Cardiac muscle cell (in vitro differentiated cells and primary cell): ENCODE measurements at places on chromosomes 2 and 18.

DNA sequence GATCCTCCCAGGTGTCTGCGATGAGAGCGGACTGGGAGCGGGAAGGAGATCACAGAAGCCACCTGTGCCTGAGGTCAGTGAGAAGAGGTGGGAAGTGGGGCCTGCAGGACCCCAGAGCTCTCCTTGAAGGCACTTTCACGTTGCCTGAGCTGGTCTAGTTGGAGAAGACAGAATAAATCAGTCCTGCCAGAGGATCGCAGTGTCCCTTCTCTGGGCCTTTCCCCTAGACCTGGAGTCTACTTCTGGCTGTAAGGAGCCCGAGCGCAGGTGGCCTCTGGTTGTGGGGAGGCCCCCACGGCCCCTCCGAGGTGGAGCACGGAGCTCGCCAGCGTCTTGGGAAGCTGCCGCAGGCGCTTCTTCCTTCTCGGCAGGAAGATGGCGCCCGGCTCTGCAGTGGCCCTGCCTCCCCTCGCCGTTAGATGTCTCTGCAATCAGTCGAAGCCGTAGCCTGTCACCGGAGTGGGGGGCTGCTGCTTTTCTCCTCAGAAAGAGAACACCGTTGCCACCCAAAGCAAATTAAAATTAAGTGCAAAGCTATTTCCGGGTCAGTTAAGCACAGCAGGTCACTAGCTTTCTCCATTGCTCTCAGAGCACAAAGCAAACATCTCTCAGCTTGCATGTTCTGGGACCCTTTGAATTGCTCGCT, 212.0 kb upstream of the MYT1L start:
- DNase-seq, result no peak

DNA sequence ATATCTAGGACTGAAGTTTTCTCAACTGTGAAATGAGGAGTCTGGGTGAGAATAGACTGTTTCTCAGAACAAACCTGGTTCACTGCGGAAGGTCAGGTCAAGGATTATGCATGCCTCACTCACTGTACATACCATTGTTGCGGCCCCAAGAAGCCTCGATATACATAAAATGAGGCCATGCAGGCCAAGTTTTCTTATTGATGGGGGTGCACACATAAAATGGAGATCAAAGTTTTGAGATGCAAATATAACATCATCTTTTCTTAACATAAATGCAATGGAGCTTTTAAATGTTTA, 1366.1 kb upstream of the CELF4 start:
- DNase-seq, result no peak

DNA sequence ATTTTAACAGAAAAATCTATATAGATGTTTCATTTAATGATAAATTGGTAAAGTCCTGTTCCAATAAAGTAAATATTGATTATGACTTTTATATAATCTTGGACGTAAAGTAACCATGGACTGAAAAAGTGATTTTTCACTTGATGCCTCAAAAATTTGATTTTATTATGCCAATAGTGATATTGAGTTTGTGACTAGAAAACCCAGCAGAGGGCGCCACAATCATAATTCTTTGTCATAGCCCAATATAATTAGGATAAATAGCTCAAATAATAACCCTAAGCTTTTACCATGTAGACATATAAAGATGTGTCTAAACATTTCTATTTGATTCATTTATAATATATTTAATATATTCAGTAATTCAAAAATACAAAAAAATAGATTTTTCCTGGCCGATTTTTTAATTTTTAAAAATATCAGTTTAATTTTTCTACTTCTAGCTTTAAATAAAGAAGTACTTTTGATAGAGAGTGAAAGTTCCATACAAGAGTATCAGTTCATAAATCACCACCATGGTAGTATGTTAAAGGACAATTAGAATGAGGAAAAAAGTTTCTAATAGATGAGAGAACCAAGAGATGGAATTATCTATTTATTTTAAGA, 30.7 kb downstream of the CAMKMT start:
- DNase-seq, result peak; percentile 51

DNA sequence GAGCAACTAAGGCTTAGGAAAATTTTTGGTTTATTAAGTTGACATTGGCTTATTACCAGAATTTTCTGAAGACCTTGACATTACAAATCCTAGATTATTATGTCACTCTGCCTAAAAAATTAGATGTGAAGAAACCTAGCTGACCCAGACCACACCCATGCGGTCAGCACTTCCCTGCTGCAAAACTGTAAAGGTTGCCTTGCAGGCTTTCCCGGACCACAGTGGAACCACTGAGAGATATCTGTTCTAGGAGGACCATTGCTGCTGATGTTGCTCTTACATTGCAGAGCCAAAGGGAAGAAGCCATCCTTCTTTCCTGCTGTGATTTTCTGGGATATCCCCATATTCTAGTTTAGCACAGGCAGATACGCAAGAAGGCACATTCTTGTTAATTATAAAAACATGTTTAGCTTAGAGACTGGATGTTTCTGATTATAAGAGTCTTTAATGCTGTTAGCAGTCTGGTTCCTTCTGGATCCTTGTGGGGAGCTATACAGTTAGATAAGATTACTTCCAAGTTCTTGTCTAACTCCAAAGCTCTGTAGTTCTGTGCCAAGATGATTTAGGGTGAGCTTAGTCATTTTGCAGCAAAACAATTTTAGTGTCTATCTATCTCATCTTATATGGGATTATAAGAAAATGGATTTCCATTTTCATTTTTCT, 70.2 kb downstream of the AOX1 start:
- no peak for DNase-seq

DNA sequence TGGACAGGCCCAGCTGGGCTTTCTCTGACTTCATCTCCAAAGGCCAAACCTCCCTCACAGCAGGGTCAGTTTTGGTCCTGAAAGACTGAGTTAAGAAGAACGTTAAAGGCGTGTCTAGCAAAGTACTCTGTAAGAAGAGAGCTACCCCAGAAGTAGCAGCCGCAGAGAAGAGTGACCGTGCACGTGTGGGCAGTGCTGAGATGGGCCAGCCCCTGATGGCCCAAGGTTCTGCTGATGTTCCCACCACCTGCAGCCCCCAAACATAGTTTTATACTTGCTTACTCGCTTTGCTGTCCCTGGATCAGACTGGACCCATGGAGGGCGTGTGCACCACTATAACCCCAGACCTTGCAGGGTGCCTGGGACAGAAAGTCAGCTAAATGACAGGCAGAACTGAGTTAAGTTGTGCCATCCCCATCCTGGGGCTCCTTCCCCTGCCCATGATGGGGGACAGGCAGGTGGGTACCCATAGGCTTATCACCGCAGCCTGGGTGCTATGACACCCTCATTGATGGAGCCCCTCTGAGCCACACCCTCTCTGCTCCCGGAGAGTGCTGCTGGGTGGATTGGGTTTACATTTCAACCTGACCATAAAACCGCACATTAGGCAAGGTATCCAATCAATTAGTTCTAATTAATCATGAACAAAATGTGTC, 367.3 kb upstream of the HS6ST1 start:
- DNase-seq, result no peak

DNA sequence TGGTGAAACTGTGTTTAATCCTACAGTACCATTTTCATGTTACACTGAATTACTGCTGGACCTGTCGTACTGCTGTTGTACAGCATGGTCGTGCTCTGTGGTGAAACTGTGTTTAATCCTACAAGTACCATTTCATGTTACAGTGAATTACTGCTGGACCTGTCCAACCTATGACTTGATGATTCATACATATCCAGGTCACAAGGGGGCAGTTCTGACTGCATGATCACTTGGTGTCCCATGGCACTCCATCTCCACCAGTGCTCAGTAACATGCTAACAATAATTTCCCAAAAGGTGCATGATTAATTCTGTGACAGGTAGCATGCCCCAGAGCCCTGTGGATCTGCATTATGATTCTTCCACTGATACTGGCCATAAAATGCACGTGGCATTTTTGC, 101.6 kb downstream of the ADCYAP1 start:
- no peak for DNase-seq

DNA sequence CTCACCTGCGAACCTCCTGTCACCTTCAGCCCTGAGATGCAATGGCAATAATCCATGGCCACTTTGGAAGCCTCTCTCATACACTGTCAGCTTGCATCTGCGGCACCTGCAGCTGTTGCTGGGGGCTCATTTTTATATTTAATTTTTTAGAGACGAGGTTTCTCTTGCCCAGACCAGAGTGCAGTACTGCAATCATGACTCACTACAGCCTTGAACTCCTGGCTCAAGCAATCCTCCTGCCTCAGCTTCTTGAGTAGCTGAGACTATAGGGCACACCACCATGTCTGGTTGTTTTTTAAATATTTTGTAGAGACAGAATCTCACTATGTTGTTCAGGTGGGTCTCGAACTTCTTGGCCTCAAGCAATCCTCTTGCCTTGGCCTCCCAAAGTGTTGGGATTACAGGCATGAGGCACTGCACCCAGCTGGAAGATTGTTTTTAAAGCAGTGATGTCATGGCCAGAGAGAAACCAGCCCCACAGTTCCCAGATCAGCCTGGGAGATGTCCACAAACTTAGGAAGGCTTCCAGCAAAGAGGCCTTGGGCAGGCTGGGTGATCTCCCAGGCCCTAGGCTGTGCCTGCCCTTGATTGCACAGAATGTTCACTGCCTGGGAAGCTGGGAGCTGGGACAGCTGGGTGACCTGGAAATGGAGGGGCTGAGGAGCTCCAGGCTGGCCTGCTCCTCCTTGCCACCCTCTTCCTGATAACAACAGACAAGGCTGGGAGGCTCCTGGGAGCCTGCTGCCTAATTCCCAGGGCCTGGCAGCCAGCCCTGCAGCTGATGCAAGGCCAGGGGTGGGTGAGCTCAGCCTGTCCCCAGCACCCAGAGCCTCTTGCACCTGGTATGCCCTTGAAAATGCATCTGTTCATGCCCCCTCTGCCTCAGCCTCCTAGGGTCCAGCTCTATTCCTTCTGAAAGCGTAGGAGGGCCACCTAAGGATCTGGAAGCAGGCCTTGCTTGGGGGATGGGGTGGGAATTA, 27.1 kb downstream of the SH2D6 start:
- no peak for DNase-seq

- DNase-seq, result no peak
These were observed 64.3 kb upstream of the HPCAL1 start for GRCh38 chr2:10238396-10238795.

GRCh38 chr2:7697052-7697451, 779.8 kb downstream of the RNF144A start:
- no peak for DNase-seq

- DNase-seq, result peak; percentile 35
These were observed 118.0 kb upstream of the TMEM200C start for GRCh38 chr18:6013171-6013810.

- no peak for DNase-seq
These were observed 62.6 kb downstream of the BAZ2B start for GRCh38 chr2:159553727-159554126.

- DNase-seq, result no peak
These were observed 160.3 kb downstream of the SEPTIN10 start for GRCh38 chr2:109453371-109453995.

- DNase-seq, result no peak
These were observed 46.2 kb downstream of the ACSL3 start for GRCh38 chr2:222907048-222907447.
